ENCODE measurements at places on chromosomes 6 and 20.

GRCh38 chr20:2858591-2858990 lies 14.7 kb upstream of the PTPRA start:
- no peaks in the 10 kb centered on the region for H3K4me1 ChIP-seq
- H3K27me3 ChIP-seq = no peaks in the 10 kb centered on the region
- no peak for DNase-seq
- H3K36me3 ChIP-seq = peaks cover 1% of the 10 kb centered on the region
- no peak overlapping the region for H3K27ac ChIP-seq

DNA sequence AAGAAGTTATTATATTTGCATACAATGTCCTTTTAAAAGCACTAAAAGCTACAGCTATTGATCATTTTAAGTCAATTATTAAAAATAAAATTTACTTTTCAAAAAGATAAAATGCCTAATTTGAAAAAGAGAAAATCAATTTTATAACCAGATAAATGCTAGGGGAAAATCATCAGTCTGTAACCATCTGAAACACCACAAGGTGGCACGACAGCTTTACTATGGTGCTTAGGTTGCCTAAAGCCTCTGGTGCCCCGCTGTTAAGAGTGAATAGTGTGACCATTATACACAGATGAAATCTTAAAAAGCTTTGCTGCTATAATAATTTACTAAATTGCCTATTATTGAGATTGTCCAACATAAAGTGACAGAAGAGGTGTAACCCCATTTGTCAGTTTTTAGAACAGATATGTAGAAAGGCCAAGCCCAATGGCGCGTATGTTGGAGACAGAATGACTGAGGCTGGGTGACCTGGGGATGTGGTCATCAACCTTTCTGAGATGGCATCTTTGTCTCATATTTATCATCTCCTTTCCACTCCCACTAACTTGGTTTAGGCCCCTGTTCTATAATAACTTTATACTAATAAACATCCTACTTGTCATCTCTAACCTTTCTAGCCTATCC lies 100.8 kb downstream of the MOXD1 start:
- no peaks in the 10 kb centered on the region for H3K4me1 ChIP-seq
- peaks cover 1% of the 10 kb centered on the region for H3K36me3 ChIP-seq
- DNase-seq = no peak
- H3K27me3 ChIP-seq = no peaks in the 10 kb centered on the region
- H3K4me3 ChIP-seq = no peak overlapping the region

DNA sequence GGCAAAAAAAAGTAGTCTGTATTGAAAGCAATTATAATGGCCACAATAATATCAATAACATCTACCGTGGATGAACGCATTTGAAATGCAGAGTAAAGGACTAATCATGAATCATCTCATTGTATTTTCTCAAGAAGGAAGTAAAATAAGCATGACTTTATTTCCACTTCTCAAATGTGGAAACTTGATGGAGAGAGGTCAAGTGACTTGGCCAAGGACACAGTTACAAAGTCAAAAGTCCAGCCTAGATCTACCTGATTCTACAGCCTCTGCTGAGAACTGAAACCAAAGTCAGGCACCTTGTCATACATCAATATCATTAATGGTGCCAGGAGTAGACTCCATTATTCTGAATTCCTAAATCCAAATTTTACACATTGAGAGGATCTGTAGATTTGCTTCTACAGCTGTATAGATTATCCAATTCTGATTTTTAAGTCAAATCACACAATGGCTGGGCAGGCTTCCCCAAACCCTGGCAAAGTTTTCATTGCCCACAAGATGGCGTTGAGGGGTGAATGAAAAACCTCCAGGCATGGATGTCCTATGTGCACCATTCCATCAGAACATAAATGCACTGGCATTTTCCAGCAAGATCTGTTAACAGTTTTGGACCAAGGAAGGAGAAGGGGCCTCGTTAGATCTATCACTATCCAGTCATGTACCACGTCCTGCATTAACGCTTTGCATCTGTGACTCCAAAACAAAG lies 423.1 kb downstream of the MAFB start:
- H3K4me1 ChIP-seq = no peaks in the 10 kb centered on the region
- H3K4me3 ChIP-seq = no peak overlapping the region
- H3K27ac ChIP-seq = no peak overlapping the region
- no peaks in the 10 kb centered on the region for H3K36me3 ChIP-seq
- H3K27me3 ChIP-seq = peaks cover 55% of the 10 kb centered on the region

GRCh38 chr20:45951925-45952834 lies 17.7 kb downstream of the PCIF1 start:
- H3K36me3 ChIP-seq = peaks cover 7% of the 10 kb centered on the region
- no peaks in the 10 kb centered on the region for H3K27me3 ChIP-seq
- H3K4me1 ChIP-seq = no peaks in the 10 kb centered on the region
- H3K27ac ChIP-seq = no peak overlapping the region

- no peaks in the 10 kb centered on the region for H3K36me3 ChIP-seq
- no peak for DNase-seq
- H3K27me3 ChIP-seq = no peaks in the 10 kb centered on the region
These were observed 5.9 kb downstream of the NUDT3 start for GRCh38 chr6:34386316-34387137.

GRCh38 chr20:62595491-62595890 lies 46.8 kb upstream of the SLCO4A1 start:
- DNase-seq = no peak
- H3K4me3 ChIP-seq = no peak overlapping the region
- no peaks in the 10 kb centered on the region for H3K36me3 ChIP-seq
- H3K27me3 ChIP-seq = peaks cover 44% of the 10 kb centered on the region
- H3K27ac ChIP-seq = no peak overlapping the region

- no peaks in the 10 kb centered on the region for H3K27me3 ChIP-seq
- H3K4me1 ChIP-seq = peaks cover 9% of the 10 kb centered on the region
- H3K27ac ChIP-seq = no peak overlapping the region
- no peak overlapping the region for H3K4me3 ChIP-seq
- no peak for DNase-seq
These were observed 11.3 kb downstream of the NT5E start for GRCh38 chr6:85460921-85461797.

- H3K4me3 ChIP-seq = no peak overlapping the region
- peaks cover 10% of the 10 kb centered on the region for H3K36me3 ChIP-seq
- H3K27ac ChIP-seq = no peak overlapping the region
These were observed 93.4 kb downstream of the PTPRT start for GRCh38 chr20:43096126-43096930.

GRCh38 chr6:70764706-70765105 lies 97.0 kb downstream of the SMAP1 start:
- no peak overlapping the region for H3K4me3 ChIP-seq
- no peak for DNase-seq
- H3K27ac ChIP-seq = no peak overlapping the region
- peaks cover 15% of the 10 kb centered on the region for H3K36me3 ChIP-seq

- H3K27ac ChIP-seq = no peak overlapping the region
- H3K4me1 ChIP-seq = no peaks in the 10 kb centered on the region
- no peaks in the 10 kb centered on the region for H3K27me3 ChIP-seq
These were observed 72.3 kb downstream of the ZNF133 start for GRCh38 chr20:18360635-18361034.

- H3K4me3 ChIP-seq = no peak overlapping the region
- DNase-seq = peak; percentile 43
- H3K4me1 ChIP-seq = peaks cover 30% of the 10 kb centered on the region
- no peak overlapping the region for H3K27ac ChIP-seq
- H3K36me3 ChIP-seq = no peaks in the 10 kb centered on the region
These were observed 23.6 kb upstream of the WFDC2 start for GRCh38 chr20:45445805-45446562.

DNA sequence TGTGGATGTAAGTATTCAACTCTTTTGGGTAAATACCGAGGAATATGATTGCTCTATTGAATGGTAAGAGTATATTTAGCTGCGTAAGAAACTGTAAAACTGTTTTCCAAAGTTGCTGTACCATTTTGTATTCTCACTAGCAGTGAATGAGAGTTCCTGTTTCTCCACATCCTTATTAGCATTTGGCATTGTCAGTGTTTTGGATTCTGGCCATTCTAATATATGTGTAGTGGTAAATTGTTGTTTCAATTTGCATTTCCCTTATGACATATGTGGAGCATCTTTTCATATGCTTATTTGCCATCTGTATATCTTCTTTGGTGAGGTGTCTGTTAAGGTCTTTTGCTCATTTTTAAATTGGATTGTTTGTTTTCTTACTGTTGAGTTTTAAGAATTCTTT lies 29.3 kb upstream of the KAT14 start:
- no peak overlapping the region for H3K4me3 ChIP-seq
- peaks cover 20% of the 10 kb centered on the region for H3K27me3 ChIP-seq
- no peak overlapping the region for H3K27ac ChIP-seq
- peaks cover 2% of the 10 kb centered on the region for H3K36me3 ChIP-seq

GRCh38 chr6:7073821-7074525 lies 33.8 kb upstream of the RREB1 start:
- H3K27ac ChIP-seq = no peak overlapping the region
- H3K36me3 ChIP-seq = no peaks in the 10 kb centered on the region
- H3K27me3 ChIP-seq = no peaks in the 10 kb centered on the region
- H3K4me3 ChIP-seq = no peak overlapping the region
- no peak for DNase-seq

DNA sequence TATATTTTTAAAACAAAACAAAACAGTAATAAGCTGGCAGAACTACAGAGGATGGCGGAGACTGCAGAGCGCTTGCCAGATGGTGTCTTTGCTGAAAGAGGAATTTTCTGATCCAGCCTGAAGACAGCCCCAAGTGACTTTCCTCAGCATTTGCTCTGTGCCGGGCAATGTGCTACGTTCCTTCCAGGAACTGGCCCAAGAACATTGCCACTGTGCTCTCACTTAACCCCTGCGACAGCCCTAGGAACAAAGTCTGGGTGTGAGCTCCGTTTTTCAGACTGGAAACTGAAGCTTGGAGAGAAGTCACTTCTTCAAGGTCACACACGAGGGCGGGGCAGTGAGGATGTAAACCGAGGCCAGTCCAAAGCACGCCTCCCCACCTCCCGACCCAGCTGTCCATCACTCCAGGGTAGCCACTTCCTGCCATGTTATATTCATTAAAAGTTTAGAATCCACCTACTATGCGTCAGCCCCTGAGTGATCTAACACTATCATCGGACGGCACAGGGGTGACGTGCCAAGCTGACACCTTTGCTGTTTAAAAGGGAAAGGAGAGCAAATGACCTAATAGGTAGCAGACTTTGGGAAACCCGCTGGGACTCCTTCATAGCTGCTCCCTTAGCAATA lies 22.3 kb upstream of the BMP7 start:
- H3K4me3 ChIP-seq = no peak overlapping the region
- H3K27ac ChIP-seq = no peak overlapping the region
- DNase-seq = no peak
- peaks cover 23% of the 10 kb centered on the region for H3K4me1 ChIP-seq
- peaks cover 39% of the 10 kb centered on the region for H3K27me3 ChIP-seq
